ENCODE measurements at places on chromosomes 4 and X. TPM values are rescaled to one million over a fixed set of nuclear protein-coding genes. Genes with fewer than 3 reads are reported as not detected.

Gene PRSS12
- 5.4 TPM for total RNA-seq

Gene GPR34
- total RNA-seq, result not detected

Gene UCP1
- total RNA-seq, result not detected

DNA sequence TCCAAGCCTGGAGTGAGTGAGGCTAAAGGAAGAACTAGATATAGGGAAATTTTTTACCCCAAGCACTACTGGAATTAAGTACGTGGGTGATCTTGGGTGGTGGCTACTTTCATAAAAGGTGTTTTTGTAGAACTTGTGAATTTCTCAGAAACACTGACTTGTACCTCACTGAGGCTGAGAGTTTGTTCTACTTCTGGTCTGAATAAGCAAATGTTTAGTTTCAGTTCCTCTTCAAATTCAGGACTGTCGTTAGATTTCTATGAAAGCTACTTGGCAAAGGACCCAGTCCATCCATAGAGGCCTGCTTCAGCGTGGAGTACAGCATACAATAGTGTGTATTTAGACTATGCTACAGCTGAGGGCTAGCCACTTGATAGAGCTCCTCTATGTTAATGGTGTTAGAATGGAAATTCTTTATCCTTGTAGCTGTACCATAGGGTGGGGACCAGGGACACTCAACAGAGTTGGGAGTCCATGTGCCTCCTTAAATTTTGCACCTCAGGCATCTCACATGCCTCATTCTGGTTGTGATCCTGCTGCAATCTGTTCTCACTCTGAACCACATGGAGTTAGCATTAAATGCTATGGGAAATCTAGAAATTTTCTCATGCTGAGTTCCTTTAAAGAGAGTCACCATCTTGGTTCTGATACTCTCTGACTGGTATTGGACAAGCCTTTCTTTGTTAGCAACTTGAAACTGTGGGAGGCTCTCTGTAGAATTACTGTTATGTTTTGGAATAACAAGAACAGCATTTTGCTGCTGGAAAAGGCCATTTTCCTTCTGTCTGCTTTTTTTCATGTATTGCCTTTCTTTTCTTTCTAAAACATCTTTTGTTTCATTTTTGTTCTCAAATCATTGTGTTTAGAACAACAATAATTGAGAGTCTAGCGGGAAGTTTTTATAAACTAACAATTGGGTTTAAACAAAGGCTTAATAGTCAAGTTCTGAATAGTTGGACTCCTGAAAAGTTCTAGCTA, 86.8 kb downstream of the PDGFRA start:
- no peak for DNase-seq

GRCh38 chr4:142549726-142550463, 296.2 kb downstream of the INPP4B start:
- DNase-seq, result no peak

DNA sequence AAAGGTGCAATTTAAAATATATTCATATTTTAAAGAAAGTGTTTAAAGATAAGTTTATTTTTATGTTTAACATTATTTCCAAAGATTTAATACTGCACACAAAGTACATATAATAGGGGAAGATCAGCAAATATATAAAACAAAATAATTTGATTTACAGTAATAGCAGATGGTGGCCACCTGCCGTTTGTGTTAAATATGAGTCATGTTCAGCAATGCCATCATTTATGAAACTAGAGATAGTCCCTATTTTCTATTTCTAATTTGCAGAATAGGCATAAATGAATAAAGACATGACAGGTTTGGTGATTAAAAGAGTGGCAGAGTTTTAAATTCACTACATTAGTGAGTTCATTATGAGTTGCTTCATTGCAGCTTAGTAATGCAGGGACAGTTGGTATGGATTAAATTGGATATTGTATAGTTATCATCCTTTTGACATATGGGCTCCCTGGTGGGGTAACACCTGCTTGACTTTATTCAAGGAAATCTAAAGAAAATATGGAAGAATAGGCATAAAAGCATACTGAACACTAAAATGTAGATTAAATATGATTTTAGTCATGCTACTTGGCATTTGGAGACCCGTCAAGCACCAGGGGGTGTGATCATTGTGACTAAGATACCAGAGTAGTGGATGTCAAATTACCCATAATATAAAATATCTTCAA, 78.8 kb upstream of the BANK1 start:
- no peak for DNase-seq

- no peak for DNase-seq
Observed at GRCh38 chr4:6663596-6664393, 23.3 kb downstream of the MRFAP1 start.

DNA sequence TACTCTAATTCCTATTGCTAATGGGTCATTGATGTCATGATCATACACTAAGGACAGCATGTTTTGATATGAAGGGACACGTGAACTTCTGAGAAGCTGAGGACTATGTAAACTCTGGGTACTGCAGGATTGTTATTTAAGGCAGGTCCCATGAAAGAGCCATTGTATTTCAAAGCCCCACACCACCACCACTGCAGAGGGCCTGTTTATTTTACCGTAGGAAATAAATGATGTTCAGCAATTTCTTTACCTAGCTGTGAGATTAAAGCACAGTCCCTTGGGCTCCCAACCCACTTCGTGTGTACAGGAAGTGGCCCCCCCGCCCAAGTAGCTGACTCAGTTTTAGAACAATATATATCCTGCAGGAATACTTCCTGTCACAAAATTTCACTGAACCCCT, 89.8 kb upstream of the ACSL4 start:
- DNase-seq, result no peak

GRCh38 chr4:177190995-177191580, 118.6 kb upstream of the NEIL3 start:
- no peak for DNase-seq

DNA sequence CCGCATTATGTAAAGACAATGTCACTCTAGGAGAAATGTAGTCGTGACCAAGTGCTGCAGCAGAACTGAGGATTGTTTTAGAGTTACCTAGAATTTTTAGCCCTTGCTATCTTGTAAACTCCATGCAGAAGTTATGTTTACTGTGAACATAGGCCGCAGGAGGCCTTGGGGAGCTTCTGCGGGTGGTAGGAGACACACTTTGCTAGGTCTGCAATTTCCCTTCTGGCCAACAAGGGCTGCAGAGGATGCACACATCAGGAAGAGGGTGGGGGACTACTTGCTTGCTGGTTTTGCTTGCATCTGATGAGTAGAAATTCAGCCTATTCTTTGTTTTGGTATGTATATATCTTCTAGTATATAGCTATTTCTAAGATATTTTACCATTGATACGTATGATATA, 23.1 kb downstream of the BANK1 start:
- no peak for DNase-seq

- no peak for DNase-seq
Observed at GRCh38 chr4:86595426-86595805, 1.3 kb downstream of the PTPN13 start.

- DNase-seq, result no peak
Observed at GRCh38 chrX:71541210-71542022, 8.5 kb downstream of the OGT start.

DNA sequence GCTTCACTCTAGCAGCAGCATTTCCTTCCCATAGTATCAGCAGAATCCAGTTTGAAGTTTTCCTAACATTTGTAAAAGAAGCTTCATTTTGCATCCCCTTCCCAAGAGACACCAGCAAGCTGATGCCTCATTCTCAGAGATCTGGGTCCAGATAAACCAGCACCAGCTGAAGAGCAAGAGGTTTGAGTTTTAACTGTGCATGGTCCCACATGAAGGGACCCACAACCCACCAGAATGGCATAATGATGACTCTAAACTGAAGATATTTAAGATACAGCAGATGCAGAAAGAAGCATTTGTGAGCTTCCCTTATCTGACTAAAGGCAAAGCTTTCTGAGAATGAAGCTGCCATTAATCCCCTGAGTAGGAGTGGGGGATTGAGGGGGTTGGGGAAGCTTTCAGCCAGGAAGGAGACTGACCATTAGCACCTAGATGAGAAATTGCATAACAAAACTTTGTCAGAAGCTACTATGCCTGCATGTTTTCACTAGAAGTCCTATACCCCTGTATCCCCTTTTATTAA, 18.6 kb downstream of the NUDT6 start:
- no peak for DNase-seq
